Fibroblast of mammary gland (primary cell): ENCODE measurements at places on chromosomes 12 and 14.

GRCh38 chr12:56808954-56809353, 45.8 kb downstream of the HSD17B6 start:
- DNase-seq = peak; percentile 9

DNA sequence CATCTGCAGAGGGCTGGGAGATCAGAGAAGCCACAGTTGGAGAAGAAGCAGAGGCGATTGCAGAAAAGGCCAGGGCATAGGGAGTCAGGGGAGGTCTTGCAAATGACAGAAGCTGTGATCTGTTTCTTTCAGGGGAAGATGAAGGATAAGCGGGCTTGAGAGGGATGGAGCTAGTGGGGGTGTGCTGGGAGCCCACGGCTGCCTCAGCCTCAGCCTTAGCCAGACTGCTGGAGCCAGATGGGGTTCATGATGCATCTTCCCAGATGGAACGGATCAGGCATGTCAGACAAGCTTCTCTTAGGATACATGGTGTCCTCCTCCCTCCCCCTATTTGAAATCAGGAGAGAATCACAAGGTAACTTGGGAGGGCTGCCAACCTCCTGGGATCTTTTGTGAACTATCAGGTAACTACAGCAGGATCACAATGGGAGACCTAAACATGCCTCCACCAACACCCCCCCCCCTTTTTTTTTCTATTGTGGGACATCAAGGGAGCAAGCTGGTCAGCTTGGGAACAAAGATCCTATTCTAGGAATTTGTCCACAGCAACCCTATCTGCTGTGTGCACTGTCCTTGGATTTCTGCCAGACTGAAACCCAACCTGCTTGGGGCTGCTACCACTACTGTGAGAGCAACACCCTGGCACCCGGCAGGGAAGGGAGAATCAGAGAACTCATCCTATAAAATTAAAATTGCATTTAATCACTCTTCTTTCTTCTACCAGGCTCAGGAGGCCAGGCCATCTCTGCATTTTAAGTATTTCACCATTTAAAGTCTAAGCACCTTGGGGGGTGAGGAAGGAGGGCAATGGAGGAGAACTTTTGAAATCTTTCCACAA, 10.7 kb upstream of the ATP2A2 start:
- peak; percentile 81 for DNase-seq

- DNase-seq = peak; percentile 63
Measured at GRCh38 chr14:80629606-80630005, 311.9 kb downstream of the CEP128 start.

- no peak for DNase-seq
Measured at GRCh38 chr12:63362166-63362565, 211.2 kb upstream of the AVPR1A start.

- DNase-seq = no peak
Measured at GRCh38 chr14:29271669-29272068, 505.1 kb downstream of the FOXG1 start.

- DNase-seq = peak; percentile 73
Measured at GRCh38 chr12:12007001-12007712, 63.6 kb upstream of the BCL2L14 start.
